GM12865 (cell line): ENCODE measurements at places on chromosomes 3 and 15.

DNA sequence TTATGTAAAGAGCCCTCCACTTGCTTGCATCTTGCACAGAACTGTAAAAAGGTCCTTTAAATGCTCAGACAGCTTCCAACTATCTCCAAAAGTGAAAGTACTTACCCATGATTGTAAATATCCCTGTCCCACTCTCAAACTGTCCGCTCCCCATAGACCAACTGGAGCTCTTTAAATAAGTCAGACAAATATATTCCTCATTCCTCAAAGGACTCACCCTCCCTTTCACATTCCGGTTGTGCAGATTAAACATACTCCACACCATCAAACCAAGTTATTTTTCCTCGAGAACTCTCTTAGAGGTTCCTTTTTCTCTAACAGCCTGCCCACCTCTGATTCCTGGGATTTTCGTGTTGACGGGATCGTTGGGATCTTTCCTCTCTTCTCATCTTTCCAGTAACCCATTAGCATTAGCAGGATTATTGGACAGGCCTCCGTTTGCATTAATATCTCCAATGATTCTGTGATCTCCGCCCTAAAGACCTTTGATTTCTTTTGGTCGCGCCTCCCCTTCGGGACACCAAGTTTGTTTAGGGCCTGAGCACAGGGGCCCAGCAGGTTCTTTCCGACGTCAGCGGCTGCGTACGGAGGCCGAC, 763 bp downstream of the GOLGB1 start:
- DNase-seq = peak; percentile 76

DNA sequence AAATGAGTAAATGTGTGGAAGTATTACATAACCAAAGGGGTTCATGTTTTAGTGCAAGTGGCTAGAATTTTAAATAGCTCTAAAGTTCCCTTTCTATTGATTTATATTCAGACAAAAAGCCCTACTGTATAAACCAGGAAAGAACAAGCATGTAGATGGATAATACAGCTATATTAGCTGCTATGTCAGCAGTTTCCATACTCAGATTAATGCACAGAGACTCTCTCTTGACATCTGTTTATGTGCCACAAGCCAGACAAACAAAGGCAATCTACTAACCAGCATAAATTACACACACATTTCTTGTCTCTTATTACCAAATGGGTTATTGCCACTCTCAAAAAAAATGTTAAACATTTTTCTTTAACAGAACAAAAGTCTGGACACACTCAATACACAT, 760.1 kb upstream of the NECTIN3 start:
- DNase-seq = no peak

DNA sequence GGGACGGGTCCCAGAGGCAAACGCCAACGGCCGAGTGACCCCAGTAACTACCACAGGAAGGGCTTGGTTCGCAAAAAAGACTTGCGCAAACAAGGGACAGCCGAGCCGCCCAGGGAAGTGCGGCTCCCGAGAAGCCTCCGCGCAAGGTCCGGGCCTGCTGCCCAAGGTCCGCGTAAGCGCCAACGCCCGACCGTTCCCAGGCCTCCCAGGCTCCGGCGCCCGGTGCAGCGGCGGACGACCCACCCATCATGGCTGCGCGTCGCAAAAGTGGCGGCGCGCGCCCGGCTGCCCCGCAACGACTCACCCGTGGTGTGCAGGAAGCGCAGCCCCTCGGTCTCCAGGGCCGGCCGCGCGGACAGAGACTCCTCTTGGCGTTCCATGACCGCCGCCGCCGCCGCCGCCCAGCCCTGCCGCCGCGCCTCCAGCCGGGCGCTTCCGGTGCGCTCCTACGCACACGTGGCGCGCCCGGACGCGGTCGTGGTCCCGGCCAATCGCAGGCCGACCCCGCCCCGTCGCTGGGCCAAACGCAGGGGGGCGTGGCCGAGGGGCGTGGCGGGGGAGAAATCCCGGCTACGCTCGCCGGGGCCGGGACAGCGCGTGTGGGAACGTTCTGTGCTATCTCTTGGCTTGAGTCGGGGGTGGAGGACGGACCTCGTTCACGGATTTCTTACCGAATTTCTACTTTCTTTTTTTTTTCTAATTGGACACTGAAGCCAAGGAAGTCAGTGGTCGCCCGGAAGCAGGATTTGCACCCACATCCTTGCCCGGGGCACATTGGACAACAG, at the start of gene SELENOS:
TSS of gene SELENOS (minus strand) at position 448 of the 785 bp plus-strand sequence. CDS start at position 380, 68 bp downstream.
- peak; percentile 93 for DNase-seq

DNA sequence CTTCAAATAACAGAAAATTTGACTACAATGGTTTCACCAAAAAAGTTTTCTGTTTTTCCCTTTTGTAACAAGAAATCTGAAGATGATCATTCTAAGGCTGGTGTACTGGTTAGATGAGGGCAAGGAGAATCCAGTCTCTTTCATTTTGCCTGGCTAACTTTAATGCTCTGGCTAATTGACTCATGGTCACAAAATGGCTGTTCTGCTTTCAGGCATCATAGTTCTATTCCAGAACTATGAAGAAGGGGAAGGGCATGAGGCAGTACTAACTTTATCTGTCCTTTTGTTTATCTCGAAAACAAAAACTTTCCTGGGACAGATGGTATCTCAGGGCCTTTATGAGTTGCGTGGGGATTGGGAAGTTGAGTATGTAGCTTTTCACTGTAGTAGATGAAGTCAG, 50.4 kb downstream of the SLC25A26 start:
- DNase-seq = no peak

DNA sequence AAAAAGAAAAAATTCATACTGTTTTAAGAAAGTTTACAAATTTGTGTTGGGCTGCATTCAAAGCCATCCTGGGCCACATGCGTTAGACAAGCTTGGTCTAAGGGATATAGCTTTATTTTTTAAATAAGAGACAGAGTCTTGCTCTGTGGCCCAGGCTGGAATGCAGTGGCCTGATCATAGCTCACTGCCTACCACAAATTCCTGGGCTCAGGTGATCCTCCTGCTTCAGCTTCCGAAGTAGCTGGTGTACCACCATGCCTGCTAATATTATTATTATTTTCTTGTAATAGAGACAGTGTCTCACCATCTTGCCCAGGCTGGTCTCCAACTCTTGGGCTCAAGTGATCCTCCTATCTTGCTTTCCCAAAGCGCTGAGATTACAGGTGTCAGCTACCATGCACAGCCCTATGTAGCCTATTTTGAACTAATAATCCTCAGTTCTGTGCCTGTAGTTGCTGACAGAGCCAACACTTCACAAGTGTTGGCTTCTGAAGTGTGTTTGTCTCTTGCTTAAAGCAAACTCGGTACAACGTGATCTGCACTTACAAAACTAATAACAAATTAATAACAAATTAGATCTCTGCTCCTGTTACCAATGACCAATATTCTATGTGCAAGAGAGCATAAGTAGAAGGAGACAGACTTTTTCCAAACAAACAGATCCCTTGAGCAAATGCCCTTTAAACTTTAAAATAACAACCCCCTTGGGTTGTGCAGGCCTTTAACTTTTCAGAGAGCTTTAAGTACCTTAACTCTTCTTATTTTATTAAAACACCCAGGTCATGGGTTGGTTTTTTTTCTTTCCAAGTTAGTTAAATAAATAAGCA, 135.2 kb downstream of the VGLL4 start:
- no peak for DNase-seq

- no peak for DNase-seq
These were observed 512.5 kb downstream of the AGBL1 start for GRCh38 chr15:86591994-86592735.

DNA sequence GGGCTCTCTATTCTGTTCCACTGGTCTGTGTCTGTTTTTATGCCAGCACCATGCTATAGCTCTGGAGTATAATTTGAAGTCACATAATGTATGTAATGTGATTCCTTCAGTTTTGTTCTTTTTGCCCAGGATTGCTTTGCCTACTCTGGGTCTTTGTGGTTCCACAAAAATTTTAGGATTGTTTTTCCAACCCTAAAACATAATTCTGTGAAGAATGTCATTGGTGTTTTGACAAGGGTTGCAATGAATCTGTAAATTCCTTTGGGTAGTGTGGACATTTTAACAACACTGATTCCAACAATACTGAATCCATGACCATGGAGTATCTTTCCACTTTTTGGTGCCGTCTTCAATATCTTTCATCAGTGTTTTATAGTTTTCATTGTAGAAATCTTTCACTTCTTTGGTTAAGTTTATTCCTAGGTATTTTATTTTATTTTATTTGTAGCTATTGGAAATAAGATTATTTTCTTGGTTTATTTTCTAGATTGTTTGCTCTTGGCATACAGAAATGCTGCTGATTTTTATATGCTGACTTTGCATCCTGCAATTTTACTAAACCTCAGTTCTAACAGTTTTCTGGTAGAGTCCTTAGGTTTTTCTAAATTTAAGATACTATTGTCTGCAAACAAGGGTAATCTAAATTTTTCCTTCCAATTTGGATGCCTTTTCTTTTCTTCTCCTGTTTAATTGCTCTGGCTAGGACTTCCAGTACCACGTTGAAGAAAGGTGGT, 29.7 kb downstream of the TJP1 start:
- DNase-seq = no peak

DNA sequence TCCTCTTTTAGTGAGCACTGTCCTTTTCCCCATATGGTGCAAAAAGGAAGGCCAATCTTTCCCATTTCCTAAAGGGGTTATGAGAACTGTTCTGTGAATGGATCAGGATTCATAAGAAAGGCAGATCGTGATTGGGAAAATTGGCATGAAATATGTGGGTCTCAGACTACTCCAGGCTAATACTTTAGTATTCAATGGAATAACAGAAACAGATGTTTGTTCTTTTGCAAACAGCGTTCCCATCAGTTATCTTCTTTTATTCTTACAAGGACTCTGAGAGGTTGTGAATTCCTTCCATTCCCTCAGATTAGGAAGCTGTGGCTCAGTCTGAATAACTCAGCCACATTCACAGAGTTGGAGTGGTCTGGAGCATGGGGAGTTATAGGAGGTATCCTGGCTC, 51.3 kb upstream of the MTMR10 start:
- DNase-seq = no peak

- DNase-seq = no peak
These were observed 12.7 kb upstream of the ST3GAL6 start for GRCh38 chr3:98750276-98750919.

- DNase-seq = no peak
These were observed 41.7 kb downstream of the SOX2 start for GRCh38 chr3:181753391-181753790.

- DNase-seq = no peak
These were observed 163.4 kb downstream of the XXYLT1 start for GRCh38 chr3:195107593-195107992.

- DNase-seq = no peak
These were observed 2.4 kb upstream of the LMCD1 start for GRCh38 chr3:8499181-8499611.

GRCh38 chr3:32045091-32045915, 61.1 kb upstream of the GPD1L start:
- no peak for DNase-seq

DNA sequence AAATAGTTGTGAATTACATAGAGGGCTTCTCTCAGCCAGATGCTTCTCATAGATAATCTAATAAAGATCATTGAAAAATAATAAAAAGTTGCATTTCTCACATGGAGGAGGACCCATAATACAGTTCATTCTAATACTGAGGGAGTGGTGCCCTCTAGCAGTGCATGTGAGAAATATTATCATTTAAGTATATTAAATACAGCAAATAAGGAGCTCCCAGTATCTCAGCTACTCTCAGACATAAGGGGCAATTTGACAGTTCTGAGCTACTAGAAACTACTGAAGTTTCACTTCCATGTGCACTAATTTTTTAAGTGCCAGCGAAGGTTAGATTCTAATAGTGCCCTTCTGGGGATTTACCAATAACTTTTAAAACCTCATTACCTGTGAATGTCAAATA, 188.3 kb downstream of the IL5RA start:
- DNase-seq = peak; percentile 68

DNA sequence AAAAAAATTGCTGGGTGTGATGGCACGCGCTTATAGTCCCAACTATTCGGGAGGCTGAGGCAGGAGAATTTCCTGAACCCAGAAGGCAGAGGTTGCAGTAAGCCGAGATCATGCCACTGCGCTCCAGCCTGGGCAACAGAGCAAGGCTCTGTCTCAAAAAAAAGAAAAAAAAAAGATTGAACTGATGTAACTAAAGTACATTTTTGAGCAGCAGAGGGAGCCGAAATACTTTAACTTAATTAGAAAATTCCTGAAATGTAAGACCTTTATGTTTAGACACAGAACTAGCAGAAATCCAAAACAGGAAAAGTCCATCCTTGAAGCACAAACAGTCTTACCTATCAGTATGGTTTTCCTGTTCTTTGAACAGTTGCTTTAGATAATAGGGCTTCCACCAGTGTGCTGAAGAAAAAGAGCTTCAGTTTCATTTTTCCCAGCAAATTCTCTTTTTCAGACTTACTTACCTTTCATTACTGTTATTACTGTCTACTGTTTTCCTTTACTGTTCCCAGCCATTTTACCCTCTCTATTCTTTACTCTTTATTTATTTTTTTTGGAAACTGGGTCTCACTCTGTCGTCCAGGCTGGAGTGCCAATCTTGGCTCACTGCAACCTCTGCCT, 33.4 kb upstream of the ZNF609 start:
- DNase-seq = peak; percentile 28

- DNase-seq = no peak
These were observed 26.4 kb upstream of the KBTBD12 start for GRCh38 chr3:127888564-127889107.

- no peak for DNase-seq
These were observed 622.6 kb downstream of the NLGN1 start for GRCh38 chr3:174020156-174020555.

DNA sequence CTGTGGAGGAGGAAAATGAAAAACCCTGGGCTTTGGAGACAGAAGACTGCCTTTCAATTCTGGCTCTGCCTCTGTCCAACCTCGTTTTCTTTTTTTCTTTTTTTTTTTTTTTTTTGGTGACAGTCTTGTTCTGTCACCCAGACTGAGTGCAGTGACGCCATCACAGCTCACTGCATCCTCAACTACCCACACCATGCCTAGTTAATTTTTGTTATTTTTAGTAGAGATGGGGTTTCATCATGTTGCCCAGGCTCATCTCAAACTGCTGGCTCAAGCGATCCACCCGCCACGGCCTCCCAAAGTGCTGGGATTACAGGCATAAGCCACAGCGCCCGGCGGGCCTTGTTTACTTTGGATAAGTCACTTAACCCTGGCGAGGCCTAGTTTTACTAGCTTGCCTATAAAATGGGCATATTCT, 66.3 kb upstream of the SLC25A26 start:
- no peak for DNase-seq

- peak; percentile 69 for DNase-seq
These were observed 76.4 kb downstream of the BBX start for GRCh38 chr3:107598926-107599771.

- DNase-seq = no peak
These were observed 39.6 kb downstream of the GPR156 start for GRCh38 chr3:120245386-120245785.

DNA sequence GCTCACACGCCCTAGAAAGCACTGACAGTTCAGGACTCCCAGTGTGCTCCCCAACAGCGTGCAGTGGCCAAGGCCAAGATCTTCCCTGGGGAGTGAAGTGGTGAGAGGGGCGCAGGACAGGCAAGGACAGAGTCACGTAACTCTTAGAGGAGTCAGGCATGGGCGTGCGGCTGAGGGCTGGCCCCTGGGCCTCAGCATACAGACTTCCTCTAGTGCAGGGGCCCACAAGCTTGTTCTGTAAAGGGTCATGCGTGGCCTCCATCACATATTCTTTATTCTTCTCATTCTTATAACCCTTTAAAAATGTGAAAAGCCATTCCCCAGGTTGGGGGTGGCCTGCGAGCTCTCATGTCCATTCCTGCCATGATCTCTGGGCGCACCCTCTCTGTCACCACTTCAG, 25.2 kb downstream of the TMEM43 start:
- no peak for DNase-seq
